GM12892 (cell line): ENCODE measurements at places on chromosomes 1 and 21.

DNA sequence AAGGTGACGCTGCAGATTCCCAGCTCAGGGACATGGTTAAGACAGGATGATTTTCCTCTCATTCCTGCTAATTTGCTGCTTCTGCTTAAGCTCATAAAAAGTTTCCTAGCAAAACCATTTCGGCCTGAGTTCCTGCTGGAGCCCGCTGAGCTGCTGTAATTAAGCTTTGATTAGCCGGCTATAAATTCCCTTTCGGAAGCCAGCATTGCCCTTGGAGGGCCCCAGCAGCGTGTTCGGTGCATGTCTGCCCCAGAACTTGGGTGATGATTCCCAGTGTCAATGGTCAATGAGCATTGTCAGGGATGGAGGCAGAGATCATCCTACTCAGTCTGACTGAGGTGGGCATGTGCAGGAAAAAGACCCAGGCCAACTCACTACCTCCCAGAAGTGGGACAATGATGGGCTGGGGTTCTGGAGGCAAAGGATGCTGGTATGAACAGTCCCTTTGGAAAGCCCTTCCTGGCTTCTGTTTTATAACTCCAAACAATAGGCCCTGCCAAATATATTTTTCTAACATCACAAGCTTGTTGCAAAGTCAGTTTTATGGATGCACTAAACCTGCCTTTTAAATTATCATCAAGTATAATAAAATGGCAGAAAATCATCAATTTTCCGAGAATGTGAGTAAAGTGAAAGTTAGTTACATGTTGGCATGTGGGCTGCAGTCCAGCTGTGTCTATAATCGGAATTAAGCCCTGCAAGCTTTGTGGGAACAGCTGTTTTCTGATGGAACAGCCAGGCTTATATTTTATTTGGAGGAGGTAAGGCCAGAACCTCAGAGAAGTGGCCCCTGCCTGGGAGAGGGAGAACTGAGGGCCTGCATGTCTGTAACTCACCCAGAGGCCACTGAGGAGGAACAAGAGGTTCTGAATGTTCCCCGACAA lies 257.1 kb downstream of the GRIK3 start:
- no peak for DNase-seq

- no peak for DNase-seq
Observed at GRCh38 chr1:45200906-45201500, 5.4 kb downstream of the ZSWIM5 start.

GRCh38 chr21:18249672-18250071 lies 5.0 kb downstream of the CHODL start:
- DNase-seq: no peak

GRCh38 chr1:56397409-56397808 lies 182.0 kb downstream of the PLPP3 start:
- no peak for DNase-seq

DNA sequence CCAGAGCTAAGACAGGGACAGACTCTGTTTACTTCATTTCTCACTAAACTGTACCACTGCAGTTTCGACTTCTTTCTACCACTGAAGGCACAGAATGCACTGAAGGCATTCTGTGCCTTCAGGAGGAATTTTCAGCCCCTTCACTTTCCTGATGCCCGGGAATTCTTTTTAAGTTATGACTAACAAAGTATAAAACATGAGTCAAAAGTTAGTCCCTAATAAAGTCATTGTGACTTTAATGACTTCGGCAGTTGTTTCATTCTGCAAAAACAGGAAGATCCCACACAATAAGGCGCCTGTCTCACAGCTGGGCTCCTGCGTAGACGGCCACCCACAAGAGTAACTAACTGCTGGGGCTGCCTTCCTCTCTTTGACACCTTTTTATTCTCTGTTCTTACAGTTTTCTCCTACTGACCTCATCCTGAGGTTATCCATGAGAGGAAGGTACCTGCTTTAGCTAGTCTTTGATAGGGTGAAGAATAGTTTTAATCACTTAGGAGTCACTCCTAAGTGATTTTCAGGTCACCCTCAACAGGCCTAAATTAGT lies 183.9 kb upstream of the SGIP1 start:
- no peak for DNase-seq

DNA sequence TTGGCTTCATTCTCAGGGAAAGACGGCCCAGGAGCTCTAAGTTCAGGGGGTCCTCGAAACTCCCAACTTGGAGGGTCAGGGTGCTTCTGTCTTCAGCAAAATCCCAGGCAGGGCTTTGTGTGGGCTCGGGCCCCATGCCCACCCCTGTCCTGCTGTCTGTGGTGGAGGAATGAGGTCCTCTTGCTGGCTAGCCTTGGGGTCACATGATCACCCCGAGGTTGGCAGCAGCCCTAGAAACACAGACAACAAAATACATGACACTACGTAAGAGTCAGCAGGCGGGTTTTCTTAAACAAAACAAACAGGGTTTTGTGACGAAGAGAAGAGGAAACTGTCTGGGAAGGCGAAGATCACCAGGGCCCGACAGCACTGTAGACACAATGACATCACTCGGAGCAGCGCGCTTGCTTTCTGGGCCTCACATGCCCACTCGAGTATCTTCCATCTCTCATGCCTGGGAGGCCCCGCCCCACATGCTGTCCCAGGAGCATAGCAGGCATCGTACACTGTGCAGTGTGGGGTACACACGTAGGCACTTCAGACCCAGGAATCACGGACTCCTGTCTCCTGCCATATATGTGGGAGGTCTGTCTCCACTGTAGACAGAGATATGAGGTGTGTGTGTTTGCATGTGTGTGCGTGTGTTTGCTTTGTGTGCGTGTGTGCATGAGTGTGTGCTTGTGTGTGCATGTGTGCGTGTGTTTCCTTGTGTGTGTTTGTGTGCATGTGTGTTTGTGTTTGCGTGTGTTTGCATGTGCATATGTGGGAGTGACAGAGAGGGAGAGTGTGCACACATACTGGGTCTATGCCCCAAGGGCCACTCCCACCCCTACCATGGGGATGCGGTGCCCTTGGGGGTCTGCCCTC lies 94.7 kb downstream of the SIK1 start:
- no peak for DNase-seq

DNA sequence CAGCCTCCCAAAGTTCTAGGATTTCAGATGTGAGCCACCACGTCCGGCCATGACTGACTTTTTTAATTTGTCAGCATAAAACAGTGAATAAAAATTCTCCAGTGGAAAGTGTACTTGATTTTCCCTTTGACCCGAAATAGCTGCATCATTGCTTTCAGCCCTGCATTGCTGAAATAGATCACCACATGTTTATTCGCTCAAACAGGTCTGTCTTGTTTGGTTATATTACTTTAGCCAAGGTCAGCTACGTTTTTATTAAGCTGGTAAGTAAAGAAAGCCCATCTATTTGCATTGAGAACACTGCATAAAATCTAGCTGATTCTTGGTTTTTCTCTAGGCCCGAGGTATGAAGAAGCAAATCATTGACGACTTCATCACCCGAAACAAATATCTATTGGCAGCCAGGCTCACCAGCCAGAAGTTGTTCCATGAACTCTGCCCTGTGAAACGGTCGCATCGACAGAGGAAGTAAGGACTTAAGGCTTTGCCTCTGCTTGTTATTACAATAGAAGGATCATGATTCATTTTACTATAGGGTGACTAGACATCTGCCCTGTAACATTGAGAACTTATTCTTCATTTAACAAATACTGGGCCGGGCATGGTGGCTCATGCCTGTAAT lies 25.6 kb downstream of the AGMAT start:
- no peak for DNase-seq

- DNase-seq: no peak
Observed at GRCh38 chr1:30525971-30526651, 197.3 kb downstream of the MATN1 start.

GRCh38 chr21:45187646-45188045 lies 100.0 kb downstream of the POFUT2 start:
- no peak for DNase-seq

DNA sequence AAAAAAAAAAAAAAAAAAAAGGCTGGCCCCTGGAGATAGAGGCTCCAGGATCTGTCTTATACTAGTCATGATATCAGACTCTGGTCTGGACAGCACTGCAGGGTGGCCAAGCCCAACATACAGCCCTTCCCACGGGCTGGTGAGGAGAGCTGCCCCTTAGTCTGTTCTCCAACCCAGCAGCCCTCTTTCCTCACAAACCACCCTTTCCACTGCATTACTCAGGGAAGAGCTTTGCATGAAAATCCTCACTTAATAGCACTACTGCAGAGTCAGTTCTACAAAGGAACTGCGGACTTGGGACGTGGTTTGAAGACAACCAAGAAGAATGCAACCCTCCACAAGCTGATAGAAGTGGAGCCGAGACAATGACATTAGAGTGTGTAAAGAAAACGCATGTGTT lies 5.7 kb downstream of the BCAR3 start:
- no peak for DNase-seq

DNA sequence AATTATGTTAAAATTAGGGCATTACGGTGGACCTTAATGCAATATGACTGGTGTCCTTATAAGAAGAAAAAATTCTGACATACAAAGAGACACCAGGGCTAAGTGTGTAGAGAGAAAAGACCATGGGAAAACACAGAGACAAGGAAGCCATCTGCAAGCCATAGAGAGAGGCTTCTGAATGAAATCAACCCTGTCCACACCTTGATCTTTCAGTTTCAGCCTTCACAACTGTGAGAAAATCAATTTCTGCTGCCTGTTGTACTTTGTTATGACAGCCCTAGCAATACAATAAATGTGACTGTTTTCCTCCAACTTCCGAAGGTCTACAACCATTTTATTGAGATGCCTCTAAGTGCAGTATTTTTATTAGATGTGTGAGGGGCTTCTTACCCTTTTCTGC lies 1407.2 kb downstream of the MRPL39 start:
- no peak for DNase-seq

- DNase-seq: no peak
Observed at GRCh38 chr1:116585886-116586285, 15.1 kb upstream of the CD58 start.

DNA sequence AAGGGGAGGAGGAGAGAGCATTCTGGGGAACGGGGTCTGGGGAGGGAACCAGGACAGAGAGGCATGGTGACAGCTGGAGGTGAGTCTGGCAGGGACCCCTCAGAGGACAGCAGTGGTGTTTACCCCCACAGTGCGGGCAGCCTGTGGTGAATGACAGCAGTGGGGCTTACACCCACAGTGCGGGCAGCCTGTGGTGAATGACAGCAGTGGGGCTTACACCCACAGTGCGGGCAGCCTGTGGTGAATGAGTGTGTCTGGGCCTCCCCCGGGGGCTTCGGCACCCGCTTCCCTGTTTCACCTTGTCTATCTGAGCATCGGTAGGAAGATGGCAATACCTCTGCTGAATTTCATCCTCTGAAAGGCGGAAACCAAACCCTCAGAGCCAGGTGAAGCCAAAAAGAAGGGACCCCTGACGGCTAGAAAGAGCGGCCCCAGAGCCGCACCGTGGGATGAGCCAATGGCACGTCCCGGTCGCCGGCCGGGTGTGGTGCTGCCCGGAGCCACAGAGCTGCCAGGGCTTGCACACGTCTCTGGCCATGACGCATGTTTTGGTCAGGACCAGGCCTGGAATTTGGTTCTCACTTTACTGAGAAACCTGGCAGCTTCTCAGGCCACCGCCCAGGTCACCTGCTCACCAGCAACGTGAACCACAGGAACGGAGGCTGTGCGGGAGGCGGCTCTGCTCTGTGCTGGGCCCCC lies 54.1 kb downstream of the SIK1 start:
- no peak for DNase-seq

- no peak for DNase-seq
Observed at GRCh38 chr1:88650676-88651418, 33.2 kb upstream of the PKN2 start.

DNA sequence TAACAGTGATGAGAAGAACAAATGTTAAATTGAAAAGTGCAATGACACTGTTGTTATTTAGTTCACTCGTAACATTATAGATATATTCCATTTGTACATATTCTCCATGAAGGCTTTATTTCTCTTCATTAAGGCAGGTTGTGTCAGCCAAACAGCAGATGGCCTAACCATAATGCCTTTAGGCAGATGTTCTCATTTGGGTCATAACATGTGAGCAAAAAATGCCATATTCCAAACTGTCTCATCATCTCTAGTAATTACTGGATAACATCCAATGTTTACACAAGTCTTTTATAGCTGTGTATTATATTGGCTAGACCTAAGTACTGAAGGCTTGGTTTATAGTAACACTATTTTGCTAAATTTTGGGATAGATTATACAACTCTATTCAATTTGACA lies 87.2 kb upstream of the CHODL start:
- no peak for DNase-seq

DNA sequence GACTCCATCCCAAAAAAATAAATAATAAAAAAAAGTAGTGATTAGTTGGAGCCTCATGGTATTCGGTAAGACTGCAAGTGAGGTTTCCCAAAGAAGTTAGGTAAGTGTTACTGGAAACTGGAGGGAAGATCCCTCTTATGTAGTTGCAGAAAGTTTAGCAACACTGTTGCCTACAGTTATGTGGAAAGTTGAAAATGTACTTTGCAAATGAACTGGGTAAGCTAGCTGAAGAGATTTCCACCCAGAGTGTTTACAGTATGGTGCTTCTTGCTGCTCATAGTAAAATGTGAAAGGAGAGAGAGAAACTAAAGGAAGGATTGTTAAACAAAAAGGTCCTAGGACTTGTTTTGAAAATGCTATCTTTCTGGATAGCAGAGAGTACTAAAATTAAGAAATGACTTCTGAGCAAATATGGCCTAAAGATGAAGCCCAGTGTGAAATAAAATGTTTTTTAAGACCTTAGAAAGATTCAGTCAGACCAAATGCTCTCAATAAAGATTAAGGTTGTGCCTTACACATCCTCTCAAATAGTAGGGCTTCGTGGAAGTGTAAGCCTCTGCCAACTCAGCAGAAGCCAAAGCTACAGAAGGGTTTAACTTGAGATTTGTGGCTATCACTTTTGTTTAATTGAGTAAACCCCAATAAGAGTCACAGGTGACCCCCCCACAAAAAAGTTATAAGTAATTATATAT lies 31.5 kb downstream of the RPS6KC1 start:
- DNase-seq: no peak

GRCh38 chr1:153568367-153569099 lies 2.9 kb upstream of the S100A2 start:
- DNase-seq: peak; percentile 81

- DNase-seq: no peak
Observed at GRCh38 chr1:215007880-215008279, 74.7 kb upstream of the KCNK2 start.

DNA sequence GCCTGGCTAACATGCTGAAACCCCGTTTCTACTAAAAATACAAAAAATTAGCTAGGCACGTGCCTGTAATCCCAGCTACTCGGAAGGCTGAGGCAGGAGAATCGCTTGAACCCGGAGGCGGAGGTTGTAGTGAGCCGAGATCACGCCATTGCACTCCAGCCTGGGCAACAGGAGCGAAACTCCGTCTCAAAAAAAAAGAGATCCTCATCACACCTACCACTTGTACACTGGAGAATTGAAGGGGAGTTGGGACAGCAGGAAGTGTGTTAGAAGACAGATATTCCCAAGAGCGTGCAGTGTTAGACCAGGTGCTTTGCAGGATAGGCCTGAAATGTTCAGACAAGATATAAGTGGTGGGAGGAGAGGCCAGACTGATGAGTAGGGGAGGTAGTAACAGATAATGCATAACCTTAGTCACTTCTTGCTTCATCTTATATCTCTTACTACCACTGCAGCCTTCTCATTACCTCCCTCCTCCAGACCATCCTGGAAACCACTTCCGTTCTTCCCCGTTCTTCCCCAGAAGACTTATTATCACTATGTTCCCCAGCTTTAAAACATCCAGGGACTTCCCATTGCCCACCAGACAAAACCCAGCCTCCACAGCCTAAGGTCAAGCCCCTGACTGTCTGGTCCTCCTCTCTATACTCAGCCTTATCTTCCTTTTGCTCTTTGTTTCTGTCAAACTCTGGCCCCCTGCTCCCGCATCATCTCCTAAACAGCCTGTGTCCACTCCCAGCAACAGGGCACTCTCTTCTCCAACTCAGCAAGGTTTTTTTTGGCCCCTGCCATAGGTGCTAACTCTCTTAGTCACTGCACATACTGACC lies 21.3 kb downstream of the FAM20B start:
- DNase-seq: no peak

GRCh38 chr1:46334030-46334384 lies 6.6 kb upstream of the NSUN4 start:
- no peak for DNase-seq
